Regular cardiac myocyte (primary cell): ENCODE measurements at places on chromosomes 13 and 19. TPM values are rescaled to one million over a fixed set of nuclear protein-coding genes. Genes with fewer than 3 reads are reported as not detected.

RPS15 gene
- 300 and 351 TPM in 2 replicates for total RNA-seq

MISP gene
- total RNA-seq = 0.19 and 0.85 TPM in 2 replicates

KIR2DL4 gene
- not detected in 2 replicates for total RNA-seq

CEACAM4 gene
- total RNA-seq = not detected in 2 replicates

CADM4 gene
- 4.2 and 6.8 TPM in 2 replicates for total RNA-seq

ARL11 gene
- under 0.01 TPM in 1 of 2 replicates, not detected in the other for total RNA-seq

SIGLEC12 gene
- total RNA-seq = not detected in 2 replicates

CD177 gene
- total RNA-seq = under 0.01 and 0.28 TPM in 2 replicates

ERICH6B gene
- total RNA-seq = not detected in 2 replicates

IL17D gene
- 1.3 and 3.1 TPM in 2 replicates for total RNA-seq

RDH8 gene
- total RNA-seq = not detected in 2 replicates

RYR1 gene
- under 0.01 and 1.1 TPM in 2 replicates for total RNA-seq

RGL3 gene
- 2.3 and 7.0 TPM in 2 replicates for total RNA-seq

VSTM1 gene
- not detected in 2 replicates for total RNA-seq

ZNF577 gene
- total RNA-seq = 7.7 and 11.3 TPM in 2 replicates

FOXA3 gene
- under 0.01 TPM in 1 of 2 replicates, not detected in the other for total RNA-seq
